ENCODE measurements at places on chromosomes 1 and 21. TPM values are rescaled to one million over a fixed set of nuclear protein-coding genes. Genes with fewer than 3 reads are reported as not detected.
A peak's percentile ranks its signal among the peaks of the same experiment; 100 is the strongest.

The CD1E gene
- polyA plus RNA-seq = not detected

The PPIAL4G gene
- not detected for polyA plus RNA-seq

The TBX15 gene
- not detected for polyA plus RNA-seq

The C4BPB gene
- polyA plus RNA-seq = not detected

The TOR3A gene
- 16.8 TPM for polyA plus RNA-seq

DNA sequence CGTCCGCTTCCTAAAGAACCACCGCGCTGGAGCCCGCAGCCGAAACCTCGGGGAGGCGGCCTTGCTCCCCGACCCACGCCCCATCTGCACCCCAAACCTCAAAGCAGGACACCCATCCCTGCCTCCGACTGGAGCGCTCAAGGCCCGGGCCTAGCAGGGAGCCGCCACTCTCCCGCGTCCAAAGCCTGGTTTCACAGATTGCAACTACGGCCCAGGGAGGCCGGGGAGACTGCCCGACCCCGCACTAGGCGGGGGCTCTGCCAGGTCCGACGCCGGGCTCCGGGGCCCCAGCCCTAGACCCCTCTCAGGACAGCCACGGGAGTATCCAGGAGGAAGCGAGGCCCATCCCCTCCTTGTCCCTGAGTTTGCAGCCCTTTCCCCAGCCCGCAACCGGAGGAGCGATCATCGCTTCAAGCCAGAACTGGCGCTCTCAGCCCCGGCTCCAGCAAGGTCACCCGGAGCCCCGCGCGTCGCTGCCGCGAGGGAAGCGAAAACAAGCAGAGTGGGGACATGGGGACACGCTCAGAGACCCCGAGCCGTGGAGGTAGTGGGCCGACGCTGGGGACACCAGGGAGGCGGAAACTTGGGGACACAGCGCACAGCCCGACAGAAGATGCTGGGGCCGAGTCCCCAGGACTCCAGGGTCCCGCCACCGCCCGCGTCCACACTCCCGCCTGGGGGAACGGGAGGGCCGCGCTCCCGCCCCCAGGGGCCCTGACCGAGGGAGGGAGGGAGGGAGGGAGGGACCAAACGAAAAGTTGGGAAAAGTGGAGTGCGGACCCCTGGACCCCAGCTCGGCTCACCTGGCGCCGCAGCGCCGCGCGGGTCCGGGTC is 433 bp downstream of the TMEM200B start:
- no peak for DNase-seq

GRCh38 chr1:84668185-84668584 is 22.1 kb downstream of the SSX2IP start:
- DNase-seq = no peak

DNA sequence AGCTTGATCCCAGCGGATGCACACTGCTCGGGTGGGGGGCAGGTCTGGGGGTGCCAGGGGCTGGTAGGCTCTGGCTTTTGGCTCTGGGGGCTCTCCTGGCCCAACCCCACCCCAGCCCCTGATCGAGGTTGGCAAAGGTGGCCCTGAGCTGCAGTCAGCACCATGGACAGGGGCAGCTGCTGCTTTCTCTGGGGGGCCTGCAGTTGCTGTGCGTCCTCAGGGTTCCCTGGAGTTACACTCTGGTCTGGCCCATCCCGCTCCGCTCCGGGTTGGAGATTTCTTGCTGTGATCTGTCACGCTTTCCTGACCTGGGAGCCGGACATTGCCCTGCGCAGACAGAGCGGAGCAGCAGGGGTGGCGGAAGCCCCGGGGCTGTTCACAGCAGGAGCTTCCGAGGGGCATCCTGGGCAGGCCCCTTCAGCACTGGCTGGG is 8.0 kb upstream of the PLCH2 start:
- DNase-seq = peak; percentile 13

DNA sequence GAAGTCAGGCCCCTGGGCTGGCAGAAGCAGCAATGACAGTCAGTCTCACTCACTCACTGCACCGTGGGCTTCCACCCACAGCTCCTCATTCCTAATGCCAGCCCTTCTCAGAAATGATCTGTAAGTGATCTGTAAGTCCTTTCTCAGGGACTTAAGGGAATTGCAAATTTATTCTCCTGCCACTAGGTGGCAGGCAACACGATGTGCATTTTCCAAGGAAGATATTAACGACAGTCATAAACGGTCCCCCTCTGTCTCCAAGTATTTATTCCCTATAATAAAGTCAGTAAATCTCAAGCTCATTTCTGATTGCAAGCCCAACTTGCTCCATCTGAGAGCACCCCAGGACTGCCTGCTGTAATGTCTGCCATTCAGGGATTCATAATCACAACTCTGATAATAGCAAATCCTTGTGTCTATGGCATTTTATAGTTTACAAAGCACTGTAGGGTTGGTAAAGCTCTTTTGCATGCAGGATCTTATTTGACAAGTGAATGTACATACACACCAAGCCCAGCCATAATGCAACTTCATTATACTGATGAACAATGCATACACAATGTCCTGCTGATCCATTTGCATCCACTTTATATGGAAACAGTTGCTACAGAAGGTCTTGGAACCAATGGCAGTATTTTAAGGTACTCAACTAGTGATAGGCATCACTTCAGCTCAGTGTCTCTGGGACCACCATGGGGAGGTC is 380.5 kb upstream of the CAMK1G start:
- DNase-seq = peak; percentile 27

DNA sequence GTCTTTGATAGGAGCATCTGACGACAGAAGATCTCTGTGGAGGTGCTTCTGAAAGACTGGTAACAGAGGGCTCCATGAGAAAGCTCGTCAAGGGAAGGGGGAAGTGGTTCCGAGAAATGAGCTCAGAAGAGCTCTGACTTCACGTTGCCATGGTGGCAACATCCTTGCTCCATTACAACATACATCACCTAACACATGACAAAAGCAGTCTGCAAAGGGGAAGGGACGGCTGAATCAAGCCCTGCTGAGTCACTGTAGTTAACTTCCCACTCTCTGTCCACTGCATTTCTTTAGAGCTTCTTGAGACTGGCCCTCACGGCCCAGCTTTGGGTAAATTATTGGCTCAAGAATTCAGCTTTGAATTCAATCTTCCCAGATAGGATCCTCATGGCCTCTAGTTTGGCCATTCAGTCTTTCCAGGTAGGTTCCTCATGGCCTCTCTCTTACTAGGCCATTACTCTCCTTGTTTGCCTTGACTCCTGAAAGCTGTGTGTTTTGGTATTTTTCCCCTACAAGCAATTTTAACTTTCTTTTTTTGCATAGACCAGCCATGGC is 88.0 kb upstream of the ZNF648 start:
- no peak for DNase-seq

DNA sequence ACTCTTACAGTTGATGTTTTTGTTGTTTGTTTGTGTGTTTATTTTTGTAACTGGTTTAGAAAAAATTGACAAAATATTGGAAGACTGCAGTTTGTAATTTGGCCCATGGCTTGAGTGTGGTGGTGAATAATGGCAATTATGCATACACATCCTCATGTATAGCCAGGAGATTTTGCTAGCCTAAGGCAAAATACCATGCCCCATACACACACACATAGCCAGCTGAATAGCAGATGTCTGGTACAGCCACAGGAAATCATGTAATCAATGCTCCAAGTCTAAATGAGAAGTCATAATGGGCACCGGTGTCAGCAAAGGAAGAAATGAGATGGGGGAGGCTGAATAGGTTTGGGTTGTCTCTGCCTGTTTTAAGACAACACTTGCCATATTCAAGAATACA is 135.2 kb upstream of the COA6 start:
- DNase-seq = no peak

- no peak for DNase-seq
Measured at GRCh38 chr1:189046127-189046526, 1431.5 kb downstream of the BRINP3 start.

- no peak for DNase-seq
Measured at GRCh38 chr1:201295861-201296260, 12.6 kb downstream of the PKP1 start.

- no peak for DNase-seq
Measured at GRCh38 chr1:65193129-65193695, 45.2 kb downstream of the AK4 start.

DNA sequence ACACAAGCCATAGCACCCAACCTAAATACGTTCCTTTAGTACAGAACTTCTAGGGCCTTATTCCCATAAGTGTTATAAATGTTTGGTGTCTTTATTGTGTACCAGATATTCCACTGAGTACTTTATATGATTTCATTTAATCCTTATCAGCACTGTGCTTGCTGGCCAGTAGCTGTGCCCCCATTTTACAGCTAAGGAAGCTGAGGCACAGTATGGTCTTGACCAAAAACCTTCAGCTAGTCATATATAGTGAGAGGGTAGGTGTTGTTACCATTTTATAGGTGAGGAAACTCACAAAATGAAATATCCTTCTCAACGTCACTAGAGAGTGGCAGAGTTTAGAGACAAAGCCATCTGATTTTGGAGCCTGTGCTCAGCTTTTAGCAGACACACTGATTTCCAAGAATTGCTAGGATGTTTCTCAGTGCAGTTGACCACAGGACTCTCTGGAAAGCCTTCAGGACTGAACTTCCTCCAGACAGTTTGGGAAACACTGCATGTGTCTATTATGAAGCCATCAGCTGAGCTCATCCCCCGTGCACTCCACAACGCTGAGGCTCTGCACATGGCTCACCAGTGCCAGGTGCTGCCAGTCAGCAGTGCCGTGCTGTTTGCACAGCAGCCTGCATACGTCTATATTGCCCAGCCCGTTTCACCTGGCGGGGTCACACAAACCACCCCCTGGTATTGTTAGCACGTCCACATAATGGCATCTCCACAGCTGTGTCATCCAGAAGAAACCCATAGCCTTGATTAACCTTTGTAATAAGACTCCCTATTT is 15.4 kb downstream of the NPPA start:
- DNase-seq = no peak

Data from AG04450 (cell line).